Kidney (tissue), 22 donors: ENCODE measurements at places on chromosomes 7 and 10. TPM values are rescaled to one million over a fixed set of nuclear protein-coding genes. Genes with fewer than 3 reads are reported as not detected.

Gene CALCR
- polyA plus RNA-seq, result 0.97 TPM

Gene SPDYE6
- not detected for polyA plus RNA-seq

Gene CYP2C8
- polyA plus RNA-seq, result 0.69 TPM

Gene IKZF1
- 0.52 TPM for polyA plus RNA-seq

Gene NAT16
- not detected for polyA plus RNA-seq

Gene COL28A1
- polyA plus RNA-seq, result 2.7 TPM

Gene DIP2C
- 6.2 TPM for polyA plus RNA-seq

Gene ATRNL1
- polyA plus RNA-seq, result 2.4 TPM

Gene CNNM1
- polyA plus RNA-seq, result 0.49 TPM

Gene C10orf105
- polyA plus RNA-seq, result not detected

Gene OR9A2
- not detected for polyA plus RNA-seq

Gene SFRP5
- polyA plus RNA-seq, result 0.22 TPM

Gene ZNF679
- polyA plus RNA-seq, result not detected

Gene CCDC3
- 9.7 TPM for polyA plus RNA-seq

Gene SPDYE1
- not detected for polyA plus RNA-seq

Gene MMD2
- not detected for polyA plus RNA-seq

Gene CHPF2
- 15.6 TPM for polyA plus RNA-seq

Gene EPO
- not detected for polyA plus RNA-seq

Gene SAMD9L
- 4.5 TPM for polyA plus RNA-seq

Gene GRM3
- polyA plus RNA-seq, result not detected

Gene PSMC2
- 115 TPM for polyA plus RNA-seq

Gene TBC1D12
- polyA plus RNA-seq, result 4.4 TPM

Gene SCIN
- polyA plus RNA-seq, result 62.8 TPM

Gene OSBPL3
- 8.6 TPM for polyA plus RNA-seq

Gene TRIM4
- polyA plus RNA-seq, result 15.4 TPM

Gene MYO1G
- polyA plus RNA-seq, result 0.60 TPM

Gene UNC5B
- 5.5 TPM for polyA plus RNA-seq

Gene CYP3A7
- polyA plus RNA-seq, result 0.69 TPM

Gene HOXA11
- 5.5 TPM for polyA plus RNA-seq

Gene PDZD7
- polyA plus RNA-seq, result 1.9 TPM

Gene SPAM1
- polyA plus RNA-seq, result not detected

Gene NPM3
- polyA plus RNA-seq, result 34.0 TPM

Gene CTAGE8
- polyA plus RNA-seq, result 5.4 TPM

Gene DMBT1
- not detected for polyA plus RNA-seq

Gene SKIDA1
- polyA plus RNA-seq, result 0.71 TPM

Gene DYDC2
- polyA plus RNA-seq, result 0.22 TPM

Gene CRHR2
- not detected for polyA plus RNA-seq

Gene GIMAP4
- polyA plus RNA-seq, result 28.9 TPM

Gene TRPV5
- 1.3 TPM for polyA plus RNA-seq

Gene OPN1SW
- not detected for polyA plus RNA-seq
